ENCODE measurements at places on chromosomes 5 and 9.

DNA sequence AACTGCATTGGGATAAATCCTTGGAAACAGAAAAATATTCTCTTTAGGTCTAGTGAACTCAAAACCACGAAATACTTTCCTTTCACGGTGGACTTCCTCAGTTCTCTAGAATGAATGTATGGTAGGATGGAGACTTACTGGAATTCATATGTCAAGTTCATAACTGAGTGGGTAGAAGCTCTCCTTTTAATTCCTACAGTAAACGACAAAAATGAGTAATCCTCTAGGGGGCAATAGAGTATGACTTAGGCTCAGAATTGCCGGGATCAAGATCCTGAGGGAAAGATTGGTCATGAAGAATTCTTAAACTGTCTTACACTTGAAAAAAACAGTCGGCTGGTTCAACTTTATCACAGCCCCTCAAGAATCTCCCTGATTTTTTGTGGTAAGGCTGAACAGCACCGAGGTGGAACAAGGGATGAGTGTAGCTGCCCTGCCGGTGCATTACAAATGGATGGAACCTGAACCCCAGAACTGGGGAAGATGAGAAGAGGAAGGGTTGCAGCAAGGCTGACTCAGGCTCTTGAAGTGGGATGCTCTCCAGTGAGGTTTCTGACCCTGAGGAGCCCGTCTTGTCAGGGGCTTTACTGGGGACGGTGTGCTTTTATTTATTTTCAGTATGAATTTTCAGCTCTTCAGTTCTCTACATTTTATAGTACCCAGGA is 14.0 kb upstream of the LOX start:
- DNase-seq: no peak

- DNase-seq: no peak
Measured at GRCh38 chr9:97441729-97442128, 29.8 kb downstream of the TDRD7 start.

GRCh38 chr5:125411744-125412560 is 665.5 kb upstream of the ZNF608 start:
- no peak for DNase-seq

- no peak for DNase-seq
Measured at GRCh38 chr9:81626511-81626910, 62.8 kb downstream of the TLE1 start.

DNA sequence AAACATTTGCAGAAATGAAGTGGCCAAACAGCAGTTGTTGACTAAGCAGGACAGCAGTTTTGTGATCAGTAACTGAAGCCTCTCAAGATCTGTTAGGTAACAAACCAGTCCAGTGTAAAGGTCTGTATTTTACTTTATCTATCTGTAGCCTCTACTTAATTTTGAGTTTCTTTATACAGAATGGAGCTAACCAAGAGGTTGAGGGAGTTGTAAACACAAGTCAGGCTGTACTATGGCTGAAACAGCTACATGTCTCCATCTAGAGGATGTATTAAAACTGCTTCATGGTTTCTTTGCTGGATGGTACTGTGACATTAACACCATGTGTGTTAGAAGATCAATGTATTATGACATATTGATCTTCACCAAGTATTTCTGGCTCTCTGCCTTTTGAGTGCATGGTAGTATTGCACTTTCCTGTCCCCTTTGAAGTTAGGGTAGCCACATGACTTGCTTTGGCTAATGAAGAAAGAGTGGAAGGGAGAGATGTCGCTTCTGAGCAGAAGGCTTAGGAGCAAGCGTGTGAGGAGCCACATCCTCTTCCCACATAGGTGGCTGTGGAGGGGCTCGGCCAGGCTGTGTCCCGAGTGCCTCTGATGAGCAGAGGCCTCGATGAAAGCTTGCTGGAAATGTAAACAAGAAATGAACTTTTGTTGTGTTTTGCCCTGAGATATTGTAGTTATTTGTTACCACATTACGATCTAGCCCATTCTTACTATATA is 105.6 kb upstream of the PCA3 start:
- no peak for DNase-seq

- no peak for DNase-seq
Measured at GRCh38 chr9:18317896-18318295, 156.1 kb upstream of the ADAMTSL1 start.

DNA sequence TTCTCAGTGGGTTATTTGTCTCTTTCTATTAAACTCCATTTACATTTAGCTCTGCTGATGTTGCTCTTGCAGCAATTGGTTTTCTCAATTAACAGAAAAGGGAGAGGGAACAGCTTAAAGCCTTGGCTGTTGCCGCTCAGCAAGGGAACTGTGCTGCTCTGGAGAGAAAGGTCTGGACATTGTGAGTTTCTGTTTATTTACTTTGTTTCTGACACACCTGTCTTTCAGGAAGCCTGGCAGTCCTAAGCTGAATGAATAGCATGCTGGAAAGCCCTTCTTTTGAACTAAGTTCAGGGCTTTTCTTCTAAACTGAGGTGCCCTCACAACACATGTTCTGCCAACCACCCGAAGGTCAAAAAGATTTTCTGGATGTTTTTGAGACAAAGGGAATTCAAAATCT is 491.9 kb downstream of the PDE4D start:
- DNase-seq: no peak

GRCh38 chr9:126614088-126614454 is 343 bp downstream of the LMX1B start:
- no peak for DNase-seq

- no peak for DNase-seq
Measured at GRCh38 chr5:59416451-59416850, 477.1 kb downstream of the PDE4D start.

DNA sequence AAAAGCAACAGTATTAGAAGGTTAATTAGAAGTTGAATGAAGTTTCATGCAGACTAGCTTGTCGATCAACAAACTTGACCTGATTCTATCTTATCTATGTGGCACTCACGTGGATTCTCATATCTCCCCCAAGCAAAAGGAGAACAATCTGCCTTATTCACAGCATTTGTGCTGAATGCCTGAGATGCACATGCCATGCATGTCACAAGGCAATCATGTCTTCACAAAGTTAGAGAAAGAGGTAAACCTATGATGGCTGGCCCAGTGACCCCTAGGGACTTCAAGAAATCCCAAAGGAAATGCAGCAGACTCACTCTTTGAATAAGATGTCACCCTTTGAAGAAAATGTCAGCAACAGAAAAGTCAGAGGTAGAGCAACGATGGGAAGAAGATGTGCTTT is 17.6 kb upstream of the SHOC1 start:
- DNase-seq: no peak

DNA sequence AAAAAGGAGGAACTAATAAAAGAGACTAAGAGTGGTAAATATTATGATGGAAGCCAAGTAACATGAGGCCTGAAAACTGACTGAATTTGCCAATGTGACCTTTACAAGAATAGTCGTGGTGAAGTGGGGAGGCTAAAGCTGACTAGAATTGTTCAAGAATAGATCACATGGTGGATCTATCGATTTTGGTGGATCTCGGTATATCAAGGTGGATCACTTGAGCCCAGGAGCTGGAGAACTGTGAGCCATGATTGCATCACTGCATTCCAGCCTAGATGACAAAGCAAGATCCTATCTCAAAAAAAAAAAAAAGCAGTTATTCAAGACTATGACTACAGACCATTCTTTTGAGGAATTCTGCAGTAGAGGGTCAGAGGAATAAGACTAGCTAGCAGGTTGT is 15.1 kb downstream of the ERMP1 start:
- DNase-seq: no peak

DNA sequence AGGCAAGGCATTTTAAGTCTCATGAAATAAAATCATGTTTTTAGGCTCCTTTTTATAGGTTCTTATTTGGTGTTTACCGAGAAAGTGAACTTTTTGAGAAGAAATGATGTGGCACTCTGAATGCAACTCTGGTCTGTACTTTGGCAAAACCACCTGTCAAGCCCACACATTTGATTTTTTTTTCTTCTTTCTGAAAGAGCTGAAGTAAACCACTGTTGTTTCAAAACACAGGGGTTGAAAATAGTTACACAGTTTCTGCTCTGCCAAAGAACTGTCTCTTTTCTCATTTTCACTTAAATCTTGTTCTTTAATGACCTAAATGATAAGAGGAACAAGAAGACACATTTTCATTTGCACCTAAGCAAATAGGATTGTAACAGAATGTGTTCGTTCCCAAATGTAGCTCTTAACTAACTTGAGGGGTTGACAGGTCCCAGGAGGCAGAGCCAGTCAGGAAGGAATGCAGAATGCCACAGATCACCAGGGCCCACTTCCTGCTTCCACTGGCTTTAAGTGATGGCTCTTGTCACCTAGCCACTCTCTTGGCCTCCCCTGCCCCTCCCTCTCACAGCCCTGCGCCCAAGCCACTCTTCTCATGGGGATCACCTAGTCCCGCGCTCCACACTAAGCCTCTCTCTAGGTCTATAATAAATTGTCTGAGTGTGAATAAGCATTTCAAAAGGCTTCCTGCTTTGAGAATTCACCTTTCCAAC is 47.3 kb downstream of the MED27 start:
- no peak for DNase-seq
